ENCODE measurements at places on chromosomes 6 and 20. TPM values are rescaled to one million over a fixed set of nuclear protein-coding genes. Genes with fewer than 3 reads are reported as not detected.

The CST4 gene
- not detected for total RNA-seq

The LCA5 gene
- total RNA-seq = 0.15 TPM

The NMBR gene
- total RNA-seq = not detected

The ADTRP gene
- total RNA-seq = 6.0 TPM

The CCN6 gene
- not detected for total RNA-seq

The CTSZ gene
- total RNA-seq = 45.0 TPM

The RNGTT gene
- total RNA-seq = 18.6 TPM

The ARFRP1 gene
- 53.4 TPM for total RNA-seq

The SLC24A3 gene
- not detected for total RNA-seq

The ENPP5 gene
- total RNA-seq = not detected

The SOX4 gene
- 0.20 TPM for total RNA-seq

All from activated CD4-positive, alpha-beta memory T cell treated with anti-CD3 and anti-CD28 coated beads, Interleukin-2, amount 10 ng/mL, durations not matched to agents 7 days and 5 days (primary cell).